ENCODE measurements at places on chromosomes 1 and 21.

DNA sequence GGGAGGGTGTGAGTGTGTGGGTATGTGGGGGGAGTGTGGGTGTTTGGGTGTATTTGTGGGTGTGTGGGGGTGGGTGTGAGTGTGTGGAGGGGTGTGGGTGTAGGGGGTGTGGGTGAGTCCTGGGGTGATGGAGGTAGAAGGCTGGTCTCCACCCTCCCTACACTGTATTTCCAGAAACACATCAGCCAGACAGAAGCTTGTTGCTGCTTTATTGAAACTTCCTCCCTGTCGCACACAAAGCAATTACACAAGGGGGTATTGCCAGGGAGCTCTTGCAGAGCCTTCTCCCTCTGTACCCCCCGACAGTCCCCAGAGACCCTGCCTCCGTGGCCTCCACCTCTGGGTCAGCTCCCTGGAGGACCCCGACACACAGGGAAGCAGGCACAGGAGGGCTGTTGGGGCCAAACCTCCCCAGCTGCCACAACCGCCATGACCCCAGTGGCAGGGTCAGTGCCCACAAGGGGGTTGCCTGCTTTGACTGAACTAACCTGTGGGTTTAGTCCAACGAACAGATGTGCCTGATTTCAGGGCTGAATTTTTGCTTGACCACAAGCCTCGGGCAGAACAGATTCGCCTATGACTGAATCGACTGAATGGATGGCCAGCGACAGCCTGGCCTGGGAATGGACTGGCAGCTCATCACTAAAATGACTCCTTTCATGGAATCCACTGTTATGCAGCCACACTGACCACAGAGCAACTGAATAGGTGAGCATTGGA, 9.1 kb upstream of the MATN1 start:
- DNase-seq: peak; percentile 92

GRCh38 chr1:171188388-171189266, 3.5 kb downstream of the FMO2 start:
- peak; percentile 39 for DNase-seq

DNA sequence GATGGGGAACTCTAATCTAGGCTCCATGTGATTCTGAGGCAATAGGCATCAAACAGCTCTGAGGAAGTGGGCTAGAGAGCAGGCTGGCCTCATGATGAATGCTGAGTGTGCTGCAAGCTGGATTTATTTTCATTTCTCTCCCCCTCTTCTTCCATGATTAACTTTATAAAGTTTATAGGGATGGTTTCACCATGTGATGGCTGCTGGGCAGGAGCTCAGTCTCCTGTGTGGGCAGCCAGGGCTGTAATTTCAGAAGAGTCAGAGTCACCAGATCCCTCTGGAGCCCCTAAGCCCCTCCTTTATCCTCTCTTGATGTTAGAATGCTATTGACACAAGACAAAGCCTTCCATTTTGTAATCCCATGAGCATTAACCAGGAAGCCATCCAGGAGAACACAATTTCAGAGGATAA, 143.6 kb downstream of the CNIH3 start:
- no peak for DNase-seq

DNA sequence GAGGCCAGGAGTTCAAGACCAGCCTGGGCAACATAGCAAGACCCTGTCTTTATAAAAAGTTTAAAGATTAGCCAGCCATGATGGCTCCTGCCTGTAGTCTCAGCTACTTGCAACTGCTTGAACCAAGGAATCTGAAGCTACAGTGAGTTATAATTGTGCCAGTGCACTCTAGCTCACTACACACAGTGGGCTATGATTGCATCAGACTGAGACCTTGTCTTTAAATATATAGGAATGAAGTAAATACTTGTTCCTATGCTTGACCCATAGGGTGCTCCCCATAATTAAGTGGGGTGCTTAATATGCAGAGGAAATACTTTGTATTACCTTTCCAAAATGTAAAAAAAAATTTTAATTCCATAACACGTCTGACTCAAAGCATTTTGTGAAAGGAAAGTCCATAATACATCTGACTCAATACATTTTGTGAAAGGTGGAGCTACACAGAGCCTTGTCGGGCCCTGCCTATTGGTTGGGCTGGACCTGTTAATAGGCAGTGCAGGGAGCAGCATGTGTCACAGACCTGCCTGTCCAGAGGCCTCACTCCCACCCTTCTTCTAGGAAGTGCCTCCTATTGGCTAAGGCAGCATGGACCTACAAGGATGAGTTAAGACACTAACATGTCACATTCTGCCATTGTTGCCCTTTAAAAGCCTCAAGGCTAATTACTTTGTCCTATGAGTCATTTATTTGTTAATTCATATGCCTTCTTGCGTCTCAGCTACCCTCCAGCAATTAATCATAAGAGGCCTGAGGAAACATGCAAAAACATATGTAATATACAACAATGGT, 33.6 kb downstream of the CD58 start:
- no peak for DNase-seq

DNA sequence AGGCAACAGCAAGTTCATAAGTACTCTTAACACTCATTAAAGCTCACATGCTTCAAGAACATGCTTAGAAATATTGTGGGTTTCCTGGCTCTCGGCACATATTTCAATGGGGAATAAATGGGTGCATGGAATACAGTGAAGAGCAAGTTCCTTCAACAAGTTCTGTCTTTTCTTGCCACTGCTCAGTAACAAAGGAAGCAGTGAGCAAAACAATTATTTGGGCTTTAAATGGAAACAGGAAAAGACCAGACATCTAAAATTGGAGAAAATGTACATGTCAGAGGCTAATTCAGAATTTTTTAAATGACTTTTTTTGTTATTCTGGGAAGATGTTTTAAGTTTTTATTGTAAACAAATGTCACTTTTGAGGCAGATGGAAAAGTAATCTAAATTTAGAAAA, 478.7 kb downstream of the SETD4 start:
- no peak for DNase-seq

GRCh38 chr1:246210756-246211155, 296.3 kb downstream of the SMYD3 start:
- DNase-seq: no peak

DNA sequence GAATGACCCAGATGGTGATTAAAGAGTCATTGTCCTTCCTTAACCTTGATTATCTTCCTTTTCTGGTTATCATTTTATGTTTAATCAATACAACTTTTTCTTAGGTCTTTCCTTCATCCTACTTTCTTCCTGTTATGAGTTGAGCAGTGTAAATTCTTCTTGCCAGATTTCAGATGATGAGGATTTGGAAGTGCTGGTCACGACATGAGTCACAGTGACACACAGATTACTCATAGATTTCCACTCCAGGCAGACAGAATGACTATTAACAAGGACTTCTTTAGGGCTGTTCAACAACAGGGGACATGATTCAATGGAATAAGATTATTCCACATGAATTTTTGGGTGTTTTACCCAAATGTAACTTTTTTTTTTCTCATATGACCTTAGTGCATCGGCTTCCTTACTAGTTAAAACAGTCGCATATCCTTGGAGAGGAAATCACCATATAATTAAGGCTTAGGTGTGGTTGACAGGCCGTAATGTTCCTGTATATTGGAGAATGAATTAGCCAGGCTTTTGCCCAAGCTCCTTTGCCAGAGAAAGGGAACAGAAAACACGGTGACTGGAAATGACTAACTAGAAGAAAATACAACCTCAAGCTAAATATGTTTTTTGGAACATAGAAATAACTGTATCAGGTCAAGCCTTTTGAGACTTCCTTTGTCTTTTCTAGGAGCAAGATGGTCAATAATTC, 44.2 kb downstream of the PRRX1 start:
- DNase-seq: peak; percentile 88

DNA sequence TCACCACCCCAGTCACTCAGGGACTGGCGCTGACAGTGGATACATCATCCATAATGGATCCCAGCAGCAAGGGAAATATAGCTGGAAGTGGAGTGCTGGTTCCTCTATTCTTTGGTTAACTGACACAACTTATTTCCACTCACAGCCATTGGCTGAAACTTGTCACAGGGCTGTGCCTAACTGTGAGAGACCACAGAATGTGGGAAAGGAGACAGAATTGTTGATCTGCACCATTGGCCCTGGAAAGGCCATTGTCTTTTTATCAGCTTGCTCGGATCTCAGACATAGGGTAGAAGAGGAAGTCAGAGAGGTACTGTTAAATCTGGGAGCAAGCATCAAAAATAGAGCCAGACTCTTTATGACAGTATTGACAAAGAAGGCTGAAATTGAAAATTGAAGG, 451.3 kb downstream of the AJAP1 start:
- no peak for DNase-seq

GRCh38 chr1:155882235-155882634, 22.9 kb downstream of the SYT11 start:
- DNase-seq: no peak

GRCh38 chr21:43835050-43835449, 30.0 kb upstream of the AGPAT3 start:
- no peak for DNase-seq

DNA sequence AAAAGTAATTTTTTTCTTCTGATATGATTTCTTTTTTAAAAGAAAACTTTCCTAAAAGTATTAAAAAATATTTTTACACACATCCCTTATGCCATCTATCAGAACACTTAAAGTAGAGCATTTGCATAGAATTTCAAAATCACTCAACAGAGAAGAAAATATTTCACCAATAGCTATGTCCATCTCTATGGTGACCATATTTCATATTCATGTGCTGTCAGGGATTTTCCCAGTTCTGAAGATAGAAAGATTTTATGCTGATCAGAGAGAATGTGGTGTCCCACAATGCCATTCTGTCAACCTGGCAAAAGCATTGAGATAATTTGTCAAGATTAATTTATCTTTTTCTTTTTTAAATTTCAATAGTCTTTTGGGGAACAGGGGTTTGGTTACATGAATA, 87.0 kb downstream of the C4BPA start:
- DNase-seq: no peak

- DNase-seq: no peak
These were observed 621.7 kb downstream of the LMO4 start for GRCh38 chr1:87950369-87950768.

DNA sequence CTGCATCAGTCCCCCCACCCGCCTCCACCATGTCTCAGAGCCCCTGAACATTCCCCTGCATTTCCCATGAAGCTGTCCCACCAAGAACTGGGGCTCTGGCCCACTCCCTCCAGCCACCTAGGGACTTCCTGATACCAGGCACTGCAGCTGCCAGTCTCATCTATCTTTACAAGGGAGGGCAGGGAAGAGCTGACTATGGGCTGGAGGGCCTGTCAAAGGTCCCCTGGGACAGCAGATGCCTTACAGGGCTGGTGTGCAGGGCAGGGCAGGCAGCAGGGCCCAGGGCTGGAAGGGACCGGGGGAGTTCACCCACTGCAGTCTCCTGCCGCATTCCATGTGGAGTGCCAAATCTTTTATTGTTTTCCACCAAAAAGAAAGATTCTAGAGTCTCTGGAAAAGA, 17.6 kb downstream of the SHISA4 start:
- DNase-seq: no peak

- peak; percentile 49 for DNase-seq
These were observed 4.6 kb downstream of the IFFO2 start for GRCh38 chr1:18951818-18952391.

Data from RCC 7860 (cell line).